ENCODE measurements at places on chromosomes 13 and 19.

GRCh38 chr19:57075125-57075524, 44.7 kb upstream of the USP29 start:
- DNase-seq = no peak

- no peak for DNase-seq
Observed at GRCh38 chr19:18520848-18521691, 800 bp downstream of the ELL start.

DNA sequence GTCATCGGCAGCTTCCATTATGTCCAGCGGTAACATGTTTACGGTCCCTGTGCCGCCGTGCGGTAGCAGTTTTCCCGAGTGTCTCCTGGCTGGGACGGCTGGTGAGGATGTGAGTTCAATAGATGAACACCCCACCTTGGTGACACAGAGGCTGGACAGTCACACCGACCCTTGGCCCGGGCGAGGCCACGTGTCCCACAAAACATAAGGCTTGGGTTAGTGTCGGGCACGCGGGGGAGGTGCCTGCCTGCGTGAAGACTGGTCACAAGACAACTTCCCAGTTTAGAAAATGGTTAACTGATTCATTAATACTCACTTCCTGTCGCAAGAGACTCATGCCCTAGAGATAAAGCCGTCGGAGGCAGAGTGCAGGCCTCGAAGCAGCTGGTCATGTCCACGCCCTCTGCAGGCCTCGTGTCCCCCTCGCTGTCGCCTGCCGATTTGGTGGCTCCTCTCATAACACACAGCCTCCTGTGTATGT, 17.2 kb downstream of the RASA3 start:
- peak; percentile 95 for DNase-seq

GRCh38 chr13:92768602-92769001, 458.0 kb upstream of the GPC6 start:
- no peak for DNase-seq

GRCh38 chr19:53132141-53132991, at the start of gene ZNF415:
TSS of gene ZNF415 (minus strand) at chr19:53132910. CDS start at chr19:53122676, 10,234 bp downstream.
- peak; percentile 53 for DNase-seq

- DNase-seq = no peak
Observed at GRCh38 chr13:53569453-53569852, 540.8 kb downstream of the OLFM4 start.

DNA sequence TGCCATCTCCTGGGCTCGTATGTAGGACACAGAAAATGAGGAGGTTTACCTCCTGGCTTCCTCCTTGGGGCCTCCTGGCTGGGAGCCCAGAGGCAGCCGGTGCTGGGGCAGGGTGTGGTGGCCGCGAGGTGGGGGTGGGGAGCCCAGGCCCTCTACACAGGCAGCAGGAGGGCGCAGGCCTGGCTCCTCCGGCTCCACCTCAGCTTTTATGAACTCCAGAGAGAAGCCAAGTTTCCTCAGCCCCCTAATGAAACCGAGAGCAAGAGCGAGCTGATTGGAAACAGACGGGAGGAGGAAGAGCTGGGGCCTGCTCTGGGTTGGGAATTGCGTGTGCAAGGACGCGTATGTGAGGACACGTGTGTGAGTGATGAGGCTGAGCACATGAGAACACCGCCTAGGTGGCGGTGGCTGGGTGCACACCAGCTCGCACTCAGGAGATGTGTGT, 23.1 kb downstream of the LYL1 start:
- no peak for DNase-seq

DNA sequence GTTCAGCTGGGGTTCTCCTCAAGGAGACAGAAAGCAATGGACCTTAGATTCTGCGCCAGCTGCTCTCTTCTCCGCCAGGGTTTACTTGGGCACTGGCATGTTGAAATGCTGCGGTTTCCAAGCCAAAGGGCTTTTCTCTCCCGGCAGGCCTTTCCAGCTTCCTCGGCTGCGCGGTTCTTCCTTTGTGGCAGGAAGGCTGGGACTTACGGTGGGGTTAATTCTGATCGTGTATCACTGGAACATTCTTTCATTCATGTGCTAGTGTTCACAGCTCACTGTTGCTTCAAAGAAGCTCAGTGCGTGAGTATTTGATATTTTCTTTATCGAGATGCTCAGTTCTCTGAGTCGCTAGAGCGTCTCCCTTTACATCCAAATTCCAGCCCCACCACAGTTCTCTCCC, 723.2 kb downstream of the UQCRFS1 start:
- no peak for DNase-seq

- peak; percentile 56 for DNase-seq
Observed at GRCh38 chr13:19586904-19587634, 25.7 kb upstream of the TPTE2 start.

GRCh38 chr13:113527272-113527958, 36.9 kb upstream of the DCUN1D2 start:
- DNase-seq = peak; percentile 32

All from inflammatory macrophage (primary cell).